ENCODE measurements at places on chromosomes 3 and 15.
A peak's percentile ranks its signal among the peaks of the same experiment; 100 is the strongest.

DNA sequence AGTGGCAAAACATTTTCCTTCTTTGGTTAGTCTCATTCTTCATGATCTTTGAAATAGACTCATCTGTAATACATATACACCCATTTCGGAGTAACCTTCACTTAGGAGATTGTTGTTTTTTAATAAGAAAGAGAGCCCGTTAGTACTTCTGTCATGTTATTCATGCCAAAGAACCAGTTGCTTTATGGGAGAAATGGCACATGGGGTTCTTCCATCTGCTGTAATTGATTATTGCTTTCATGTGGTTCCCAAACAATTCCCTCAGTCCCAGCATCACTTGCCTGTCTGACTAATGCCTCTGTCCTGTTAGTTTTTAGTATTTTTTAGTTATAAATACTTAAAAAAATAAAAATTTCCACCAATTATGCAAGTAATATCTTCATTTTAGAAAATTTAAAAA lies 33.8 kb upstream of the FAH start:
- no peak for DNase-seq

GRCh38 chr3:171054921-171055320 lies 28.4 kb upstream of the SLC2A2 start:
- DNase-seq, result no peak

DNA sequence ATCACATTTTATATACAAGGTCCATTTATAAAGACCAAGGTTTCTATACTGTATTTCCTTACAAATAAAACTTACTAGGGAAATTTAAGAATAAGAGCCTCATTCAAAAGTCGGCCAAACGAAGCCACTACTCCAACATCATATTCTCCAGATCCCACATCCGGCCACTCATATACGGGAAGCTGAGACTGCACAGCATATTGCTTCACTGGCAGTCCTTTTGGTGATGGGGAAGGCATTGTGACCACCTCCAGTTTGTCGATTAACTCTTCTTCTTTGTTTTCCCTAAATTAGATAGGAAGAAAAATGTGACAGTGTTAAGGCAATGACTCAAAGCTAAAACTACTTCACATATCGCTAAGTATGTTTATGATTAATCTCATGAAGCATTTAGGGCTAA lies 2.7 kb downstream of the MTFMT start:
- DNase-seq, result no peak

- no peak for DNase-seq
Measured at GRCh38 chr3:38016847-38017444, 12.5 kb downstream of the PLCD1 start.

- DNase-seq, result no peak
Measured at GRCh38 chr3:190026154-190026553, 94.5 kb downstream of the P3H2 start.

- DNase-seq, result no peak
Measured at GRCh38 chr15:57227899-57228298, 148.4 kb upstream of the CGNL1 start.

DNA sequence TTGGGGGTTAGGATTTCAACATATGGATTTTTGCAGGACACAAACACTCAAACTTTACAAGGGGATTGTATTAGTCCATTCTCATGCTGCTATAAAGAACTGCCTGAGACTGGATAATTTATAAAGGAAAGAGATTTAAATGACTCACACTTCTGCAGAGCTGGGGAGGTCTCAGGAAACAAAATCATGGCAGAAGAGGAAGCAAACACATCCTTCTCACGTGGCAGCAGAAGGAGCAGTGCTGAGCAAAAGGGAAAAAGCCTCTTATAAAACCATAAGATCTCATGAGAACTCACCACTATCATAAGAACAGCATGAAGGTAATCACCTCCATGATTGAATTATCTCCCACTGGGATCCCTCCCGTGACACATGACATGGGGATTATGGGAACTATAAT lies 1183.1 kb downstream of the ZPLD1 start:
- no peak for DNase-seq

GRCh38 chr3:101827211-101828174 lies 21.8 kb upstream of the NFKBIZ start:
- DNase-seq, result peak; percentile 68

DNA sequence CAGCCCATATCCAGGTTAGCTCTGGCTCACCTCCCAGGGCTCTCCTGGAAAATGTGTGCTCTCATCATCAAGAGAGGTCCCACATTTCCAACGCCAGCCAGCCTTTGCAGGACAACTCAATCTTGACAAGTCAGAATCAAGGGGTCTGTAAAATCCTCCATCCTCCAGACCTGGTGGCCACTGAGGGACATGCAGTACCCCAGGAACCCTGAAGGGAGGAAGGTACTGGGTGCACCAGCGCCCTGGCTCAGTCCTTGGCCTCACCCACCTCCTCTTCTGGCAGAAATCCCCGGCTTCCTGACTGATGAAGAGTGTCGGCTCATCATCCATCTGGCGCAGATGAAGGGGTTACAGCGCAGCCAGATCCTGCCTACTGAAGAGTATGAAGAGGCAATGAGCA lies 6.0 kb upstream of the WDR6 start:
- no peak for DNase-seq

- DNase-seq, result no peak
Measured at GRCh38 chr3:127689266-127689860, 16.6 kb downstream of the ABTB1 start.

DNA sequence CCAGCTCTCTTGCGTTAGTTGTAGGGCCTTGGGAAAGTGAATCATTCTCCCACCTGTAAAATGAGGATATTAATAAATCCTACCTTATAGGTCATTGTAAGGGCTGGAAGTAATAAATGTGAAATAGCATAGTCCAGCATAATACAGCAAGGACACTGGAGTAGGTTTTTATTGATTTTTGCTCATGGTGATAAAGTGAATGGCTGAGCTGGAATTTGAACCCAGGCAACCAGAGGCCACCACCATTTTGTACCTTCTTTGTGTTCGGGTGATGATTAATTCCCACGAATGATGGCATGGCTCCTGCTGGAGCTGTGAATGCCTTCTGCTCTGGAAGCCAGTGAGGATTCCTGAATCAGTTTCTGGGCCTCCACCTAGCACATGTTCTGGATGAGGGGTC lies 31.8 kb downstream of the CTSH start:
- DNase-seq, result no peak

DNA sequence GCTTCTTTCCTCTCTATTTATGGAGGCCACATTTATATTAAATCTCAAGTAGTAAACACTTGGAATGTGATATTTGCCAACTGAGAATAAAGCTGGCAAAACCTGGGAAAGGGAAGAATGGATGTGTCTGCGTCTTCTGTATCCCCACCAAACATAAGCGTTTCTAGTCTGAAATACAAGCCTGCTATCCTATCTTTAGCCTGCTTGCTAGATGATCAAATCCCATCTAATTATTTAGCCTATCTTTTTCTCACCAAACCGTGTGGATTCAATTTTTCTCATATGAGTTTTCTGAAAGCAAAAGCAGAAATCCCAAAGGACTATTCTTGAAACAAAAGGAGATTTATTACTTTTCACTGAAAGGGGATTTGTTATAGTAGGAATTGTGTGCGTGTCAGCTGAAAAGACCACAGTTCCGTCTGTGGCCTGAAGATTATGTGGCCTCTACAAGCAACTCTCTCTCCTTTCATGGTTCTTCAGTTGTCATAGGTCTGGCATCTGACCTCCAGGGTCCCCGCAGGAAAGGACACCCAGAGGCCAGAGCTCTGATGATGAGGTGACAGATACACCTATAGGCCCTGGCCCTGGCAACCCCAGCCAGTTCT lies 266.0 kb upstream of the MCTP2 start:
- no peak for DNase-seq

DNA sequence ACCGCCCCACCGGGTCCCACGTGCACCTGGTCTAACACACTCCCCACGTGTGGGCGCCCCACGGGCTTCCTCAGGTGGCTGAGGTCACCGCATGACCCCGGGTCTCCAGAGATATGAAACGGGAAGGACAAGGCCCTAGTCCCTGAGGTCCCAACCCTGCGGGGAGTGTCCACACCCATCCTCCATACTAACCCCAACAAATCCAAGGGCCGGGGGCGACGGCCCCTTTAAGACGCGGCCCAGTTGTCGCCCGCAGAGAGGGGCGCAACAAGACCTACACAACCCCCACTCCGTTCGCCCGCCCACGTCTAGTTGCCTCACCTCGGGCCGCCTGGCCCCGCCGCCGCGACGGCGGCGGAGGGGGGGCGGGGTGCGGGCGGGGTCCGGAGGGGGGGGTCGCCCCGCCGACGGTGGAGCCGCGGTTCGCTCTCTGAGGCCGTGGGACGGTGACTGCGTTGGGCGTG lies 396 bp downstream of the INO80 start:
- peak; percentile 47 for DNase-seq

DNA sequence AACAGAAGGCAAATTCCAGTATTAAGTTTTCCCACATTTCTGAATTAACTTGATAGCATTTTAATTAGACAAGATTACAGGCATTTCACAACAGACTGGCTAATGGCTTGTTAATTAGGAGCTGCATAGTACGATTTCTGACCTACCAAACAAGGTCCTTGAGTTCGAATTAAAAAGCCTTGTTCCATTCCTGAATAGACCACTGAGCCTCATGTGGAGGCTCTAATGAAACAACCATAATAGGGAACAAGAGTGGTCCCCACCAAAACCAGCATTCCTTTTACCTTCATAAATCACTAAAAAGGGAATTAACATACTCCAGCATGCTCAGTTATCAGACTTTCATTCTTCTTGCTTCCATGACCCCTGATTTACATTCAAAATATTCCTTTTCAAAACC lies 66.4 kb downstream of the PRTG start:
- no peak for DNase-seq

GRCh38 chr15:101607108-101607507 lies 45.1 kb downstream of the TM2D3 start:
- no peak for DNase-seq

DNA sequence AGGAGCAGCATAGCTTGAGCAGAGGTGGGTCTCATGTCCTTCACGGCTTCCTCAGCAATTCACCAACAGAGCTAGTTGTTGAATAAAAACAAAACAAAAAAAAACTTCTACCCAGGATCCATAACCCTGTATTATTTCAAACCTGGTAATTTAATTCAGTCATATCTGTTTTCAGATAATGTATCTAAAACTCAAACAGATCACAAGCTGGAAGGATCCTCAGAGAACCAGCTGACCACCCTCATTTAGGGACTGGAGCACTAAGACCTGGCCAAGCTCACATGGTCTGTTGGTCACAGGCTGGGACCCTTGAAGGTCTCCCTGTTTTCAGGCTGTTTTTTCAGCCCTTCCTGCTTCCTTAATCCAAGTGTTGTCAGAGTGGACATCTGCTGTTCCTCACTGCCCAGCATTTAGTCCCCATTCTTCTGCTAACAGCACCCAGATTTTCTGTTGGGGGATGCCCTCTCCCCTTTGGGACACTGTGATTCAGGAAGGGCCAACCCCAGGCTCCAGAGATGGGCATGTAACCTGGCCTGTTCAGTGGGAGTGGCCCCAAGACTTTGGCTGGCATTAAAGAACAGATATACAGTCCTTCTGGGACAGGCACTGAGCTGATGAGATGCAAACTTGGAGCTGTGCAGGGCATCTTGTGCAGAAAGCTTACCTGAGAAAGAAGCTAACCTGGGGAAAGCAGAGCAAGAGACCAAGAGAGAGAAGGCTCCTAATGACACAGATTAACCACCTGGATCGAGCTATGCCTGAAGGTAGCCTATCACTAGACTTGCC lies 78.8 kb upstream of the SPATA12 start:
- no peak for DNase-seq

GRCh38 chr15:81253846-81254245 lies 57.2 kb downstream of the IL16 start:
- no peak for DNase-seq

GRCh38 chr3:130932979-130933378 lies 39.1 kb downstream of the ATP2C1 start:
- DNase-seq, result no peak

GRCh38 chr3:37989821-37990480 lies 635 bp upstream of the VILL start:
- DNase-seq, result no peak

DNA sequence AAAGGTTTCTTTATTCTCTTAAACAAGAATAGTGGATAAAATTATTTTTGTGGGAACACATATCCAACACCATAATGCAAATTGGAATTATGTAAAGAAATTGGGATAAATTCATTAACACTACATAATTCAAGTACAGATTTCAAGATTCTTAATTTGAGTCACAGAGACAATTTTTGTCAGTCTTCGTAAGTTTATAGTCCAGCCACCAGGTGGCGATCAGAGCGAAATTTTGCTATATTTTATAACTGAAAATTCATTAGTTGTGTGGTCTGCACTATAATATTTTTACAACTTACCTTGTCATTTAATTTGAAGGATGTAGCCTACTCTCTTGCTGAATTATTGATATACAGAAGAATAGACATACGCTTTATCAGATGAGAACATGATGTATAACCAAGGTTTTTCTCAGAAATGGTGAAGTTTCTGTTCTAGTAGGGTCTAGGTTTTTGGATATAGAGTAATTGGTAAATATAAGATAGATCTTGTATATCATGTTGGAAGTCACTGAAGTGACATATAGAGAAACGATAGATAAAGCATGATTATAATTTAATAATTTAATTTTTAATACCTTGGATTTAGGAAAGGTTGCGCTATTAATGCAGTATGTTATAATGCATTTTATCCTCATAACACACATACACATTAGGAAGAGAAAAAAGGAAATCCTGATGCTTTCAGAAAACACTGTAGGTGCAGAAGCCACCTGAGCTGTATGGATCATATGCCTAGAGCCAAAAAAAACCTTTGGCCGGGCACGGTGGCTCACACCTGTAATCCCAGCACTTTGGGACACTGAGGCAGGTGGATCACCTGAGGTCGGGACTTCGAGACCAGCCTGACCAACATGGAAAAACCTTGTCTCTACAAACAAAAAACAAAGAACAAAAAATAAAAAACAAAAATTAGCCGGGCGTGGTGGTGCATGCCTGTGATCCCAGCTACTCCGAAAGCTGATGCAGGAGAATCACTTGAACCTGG lies 31.7 kb downstream of the PLSCR4 start:
- DNase-seq, result peak; percentile 62

DNA sequence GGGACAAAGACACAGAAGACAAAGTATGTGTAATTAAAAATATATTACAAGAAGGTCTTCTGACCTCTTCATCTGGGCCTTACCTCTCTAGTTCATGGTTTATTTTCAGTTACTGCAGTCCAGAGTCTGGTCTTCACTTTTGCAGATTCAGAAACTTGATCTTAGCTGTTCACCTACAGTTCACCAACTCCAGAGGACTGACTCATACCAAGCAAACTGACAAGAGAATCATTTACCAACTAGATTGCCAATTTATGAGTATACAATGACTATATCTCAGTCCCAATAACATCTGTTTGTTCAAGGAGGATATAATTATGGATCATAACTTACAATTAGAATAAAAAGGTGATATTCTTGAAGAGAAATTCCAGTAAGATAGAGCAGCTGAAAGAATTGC lies 9.0 kb downstream of the P2RY1 start:
- no peak for DNase-seq

GRCh38 chr3:8974458-8974857 lies 11.2 kb upstream of the RAD18 start:
- DNase-seq, result no peak

DNA sequence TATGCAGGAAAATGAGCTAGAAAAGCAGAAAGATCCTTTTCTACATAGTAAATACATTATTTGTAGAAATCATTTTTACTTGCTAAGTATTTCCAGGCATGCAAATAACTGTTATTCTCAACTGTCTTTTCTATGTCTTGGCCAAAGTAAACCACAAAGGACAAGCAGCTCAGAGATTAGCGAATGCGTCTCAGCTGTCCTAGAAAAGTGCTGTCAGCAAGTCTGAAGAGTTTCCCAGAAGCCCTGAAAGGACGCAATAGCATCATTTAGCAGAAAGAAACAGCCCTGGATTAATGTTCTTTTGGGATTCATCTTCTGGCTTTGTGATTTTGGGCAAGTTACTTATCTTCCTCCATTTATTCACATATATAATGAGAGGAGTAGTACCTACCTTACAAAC lies 100.3 kb downstream of the ZIC1 start:
- no peak for DNase-seq
